ENCODE measurements at places on chromosomes 3 and 15. TPM values are rescaled to one million over a fixed set of nuclear protein-coding genes. Genes with fewer than 3 reads are reported as not detected.

ZNF80 gene
- total RNA-seq: not detected

SCG5 gene
- total RNA-seq: 0.57 TPM

CEMIP gene
- total RNA-seq: 0.19 TPM

NEDD4 gene
- 39.5 TPM for total RNA-seq

PLAAT1 gene
- total RNA-seq: 0.98 TPM

ISL2 gene
- total RNA-seq: 0.33 TPM

KLF15 gene
- 1.5 TPM for total RNA-seq

PLCB2 gene
- total RNA-seq: 1.1 TPM

MST1R gene
- total RNA-seq: 0.33 TPM

C3orf18 gene
- total RNA-seq: 1.3 TPM

TP63 gene
- not detected for total RNA-seq

KIF9 gene
- total RNA-seq: 10.1 TPM

SCN5A gene
- total RNA-seq: 4.6 TPM

ANKRD63 gene
- total RNA-seq: not detected

CLRN1 gene
- total RNA-seq: not detected

CD80 gene
- total RNA-seq: not detected

CFAP100 gene
- total RNA-seq: not detected

KLHL40 gene
- total RNA-seq: not detected

CPEB1 gene
- not detected for total RNA-seq

MPI gene
- 54.9 TPM for total RNA-seq

OR5H14 gene
- total RNA-seq: not detected

RBPMS2 gene
- not detected for total RNA-seq

SAMMSON gene
- not detected for total RNA-seq

SPSB4 gene
- not detected for total RNA-seq

GOLGA8N gene
- 1.8 TPM for total RNA-seq

TM4SF1 gene
- 957 TPM for total RNA-seq

PLSCR5 gene
- not detected for total RNA-seq

All from vein endothelial cell (primary cell).